ENCODE measurements at places on chromosomes 7 and 10.

GRCh38 chr10:61897671-61898434 is 3.6 kb upstream of the ARID5B start:
- DNase-seq, result peak; percentile 22

DNA sequence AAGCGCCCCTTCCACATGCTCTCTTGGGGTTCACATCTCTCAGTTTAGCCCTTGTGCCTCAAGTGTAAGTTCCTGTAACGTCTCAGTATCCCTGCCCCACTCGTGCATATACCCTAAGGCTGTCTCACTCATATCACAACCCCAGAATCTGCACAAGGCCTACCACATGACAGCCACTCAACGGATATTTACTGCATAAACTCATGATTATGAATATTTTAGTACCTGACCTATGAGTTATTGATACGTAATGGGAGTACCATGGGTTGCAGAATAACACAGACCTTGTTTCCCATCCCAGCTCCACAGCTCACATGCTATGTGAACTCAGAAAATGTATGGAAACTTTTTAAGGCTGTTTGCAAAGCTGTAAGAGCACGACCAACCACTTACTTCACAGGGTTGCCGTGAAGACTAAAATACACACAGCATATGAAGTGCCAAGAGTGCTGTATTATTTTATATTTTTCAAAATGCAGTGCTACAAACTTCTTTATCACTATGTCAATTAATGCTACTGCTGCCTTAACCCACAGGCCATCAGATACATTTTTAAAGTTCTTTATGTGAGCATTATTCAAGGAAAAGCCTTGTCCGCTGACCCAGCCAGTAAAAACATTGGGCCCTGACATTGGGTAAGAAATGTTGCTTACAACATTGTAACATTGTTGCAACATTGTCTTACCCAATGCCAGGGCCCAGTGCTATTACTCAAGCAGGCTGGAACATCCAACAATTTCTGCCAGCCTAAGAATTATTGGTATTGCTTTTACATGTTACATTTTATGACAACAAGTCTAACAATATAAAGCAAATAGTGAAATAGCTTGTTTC is 97.2 kb downstream of the JAZF1 start:
- DNase-seq, result no peak

- no peak for DNase-seq
These were observed 58.8 kb downstream of the CAV1 start for GRCh38 chr7:116583653-116584052.

GRCh38 chr7:127578711-127579275 is 6.6 kb downstream of the GCC1 start:
- no peak for DNase-seq

GRCh38 chr10:49387071-49387470 is 8.8 kb downstream of the DRGX start:
- DNase-seq, result no peak

DNA sequence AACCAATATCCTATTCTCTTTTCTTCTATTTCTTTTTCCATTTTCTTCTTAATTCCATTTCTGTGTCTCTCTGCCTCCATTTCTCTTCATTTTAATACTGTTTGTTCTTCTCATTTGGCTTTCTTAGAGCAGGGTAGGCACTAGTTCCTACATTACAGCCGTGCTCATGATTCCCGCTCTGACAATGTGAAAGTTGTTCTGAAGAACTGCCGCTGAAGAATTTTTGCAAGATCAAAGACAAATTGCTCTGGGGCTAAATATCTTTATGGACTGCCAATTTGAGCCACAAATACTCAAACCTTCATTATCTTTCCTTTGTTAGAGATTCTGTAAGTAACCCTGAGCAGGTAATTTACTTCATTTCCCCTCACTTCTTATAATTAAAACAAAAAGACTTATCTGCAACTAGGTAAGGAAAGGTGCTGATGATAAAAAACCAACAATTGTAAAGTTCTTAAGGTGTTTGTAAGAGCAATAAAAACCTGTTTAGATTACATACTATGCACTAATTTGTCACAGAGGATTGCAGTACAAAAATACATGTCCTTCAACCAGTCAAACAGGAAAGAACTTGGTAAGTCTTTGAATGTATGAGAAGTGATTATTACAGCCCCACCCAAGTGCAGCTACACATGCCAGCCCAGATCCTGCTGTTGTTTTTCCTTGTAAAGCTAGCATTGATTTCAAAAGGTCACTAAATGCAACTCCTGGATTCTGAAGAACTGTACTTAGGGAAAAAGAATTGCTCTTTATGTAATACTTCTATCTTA is 127.5 kb downstream of the COL28A1 start:
- no peak for DNase-seq

Data from activated naive CD4-positive, alpha-beta T cell treated with anti-CD3 and anti-CD28 coated beads, Interleukin-2, amount 50 U/mL, for 16 hours (primary cell).